ENCODE measurements at places on chromosomes 11 and 22.

GRCh38 chr11:9568854-9569587 lies 4.4 kb upstream of the WEE1 start:
- no peak for DNase-seq

GRCh38 chr11:83852775-83853442 lies 566.7 kb upstream of the CCDC90B start:
- DNase-seq: no peak

DNA sequence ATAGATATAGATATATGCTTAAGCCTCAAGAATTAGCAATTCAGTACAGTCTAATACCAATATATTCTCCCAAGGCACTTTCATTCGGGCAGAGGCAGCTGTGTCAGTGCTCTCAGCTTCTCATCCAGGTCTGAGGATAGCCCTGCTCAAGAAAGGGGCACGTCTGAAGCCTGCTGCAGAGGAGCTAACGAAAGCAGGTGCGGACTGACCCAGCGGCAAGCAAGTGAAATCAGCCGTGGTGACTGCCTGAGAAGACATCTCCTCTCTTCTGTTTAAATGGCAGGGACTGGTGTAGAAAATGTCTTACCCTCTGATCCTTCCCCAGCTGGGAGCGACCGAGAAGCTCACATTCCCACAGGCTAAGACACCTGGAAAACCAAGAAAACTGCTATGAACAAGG lies 468.6 kb downstream of the BRD1 start:
- DNase-seq: no peak

GRCh38 chr11:119623682-119624081 lies 105.3 kb downstream of the NECTIN1 start:
- DNase-seq: no peak

DNA sequence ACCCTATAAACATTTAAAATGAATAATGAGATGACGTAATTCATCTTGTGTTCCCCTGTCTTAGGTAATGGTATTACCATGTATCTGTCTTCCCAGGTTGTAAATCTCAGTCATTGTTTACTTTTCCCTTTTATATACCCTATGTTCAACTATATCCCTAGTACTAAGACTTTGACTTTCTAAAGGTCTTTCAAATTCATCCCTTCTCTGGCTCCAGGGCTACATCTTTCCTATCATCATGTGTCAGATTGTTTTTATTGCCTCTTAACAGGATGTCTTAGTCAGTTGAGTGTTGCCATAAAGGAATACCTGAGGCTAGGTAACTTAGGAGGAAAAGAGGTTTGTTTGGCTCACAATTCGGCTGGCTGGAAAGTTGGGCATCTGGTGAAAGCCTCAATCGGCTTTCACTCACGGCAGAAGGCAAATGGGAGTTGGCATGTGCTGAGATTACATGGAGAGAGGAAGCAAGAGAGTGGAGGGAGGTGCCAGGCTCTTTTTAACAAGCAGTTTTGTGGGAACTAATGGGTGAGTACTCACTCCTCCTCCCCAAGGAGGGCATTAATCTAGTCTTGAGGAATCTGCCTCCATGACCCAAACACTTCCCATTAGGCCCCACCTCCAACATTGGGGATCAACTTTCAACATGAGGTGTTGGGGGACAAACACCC lies 11.6 kb upstream of the DLAT start:
- no peak for DNase-seq

DNA sequence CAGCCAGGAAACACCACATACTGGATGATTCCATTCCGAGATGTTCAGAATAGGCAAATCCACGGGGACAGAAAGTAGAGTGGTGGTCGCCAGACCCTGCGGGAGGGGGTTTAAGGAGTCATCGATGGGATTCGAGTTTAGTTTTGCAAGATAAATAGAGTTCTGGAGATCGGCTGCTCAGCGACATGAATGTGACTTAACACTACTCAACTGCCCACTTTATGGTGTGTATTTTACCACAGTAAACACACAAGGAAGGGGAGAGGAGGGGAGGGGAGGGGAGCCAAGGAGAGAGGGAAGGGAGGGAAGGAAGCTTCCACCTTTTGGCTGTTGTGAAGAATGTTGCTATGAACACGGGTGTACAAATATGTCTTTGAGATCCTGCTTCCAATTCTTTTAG lies 10.4 kb upstream of the ARHGAP8 start:
- DNase-seq: no peak

DNA sequence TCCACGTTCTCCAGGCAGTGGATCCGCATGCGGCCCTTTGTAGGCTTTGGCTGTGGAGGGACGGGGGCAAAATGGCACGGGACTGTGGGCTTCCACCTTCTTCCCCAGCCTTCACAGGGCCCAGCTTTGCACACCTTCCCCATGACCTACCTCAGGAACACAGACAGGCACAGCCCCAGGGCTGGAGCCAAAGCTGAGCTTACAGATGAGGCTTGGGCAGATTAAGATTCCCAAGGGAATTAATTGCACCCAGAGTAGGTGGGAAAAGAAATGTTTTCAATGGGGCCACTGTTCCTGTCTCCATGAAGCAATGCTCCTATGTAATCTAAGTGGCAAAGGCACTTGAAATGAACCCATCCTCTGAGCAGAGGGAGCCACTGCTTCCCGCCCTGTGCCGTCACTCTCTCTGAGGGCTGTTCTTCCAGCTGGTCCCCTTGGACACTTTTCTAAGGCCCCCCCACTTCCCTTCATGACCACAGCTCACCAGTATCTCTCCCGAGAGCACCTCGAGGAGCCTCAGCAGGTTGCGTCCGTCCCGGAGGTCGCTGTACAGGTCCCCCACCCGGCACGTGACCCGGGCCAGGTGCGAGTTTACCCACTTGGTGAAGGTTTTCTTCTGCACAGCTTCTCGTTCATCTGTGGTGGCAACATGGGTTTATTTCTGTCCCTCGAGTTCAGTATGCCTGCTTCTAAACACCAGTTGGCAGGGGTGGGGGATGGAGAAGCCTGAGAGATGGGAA lies 13.5 kb downstream of the SPTBN2 start:
- DNase-seq: no peak

DNA sequence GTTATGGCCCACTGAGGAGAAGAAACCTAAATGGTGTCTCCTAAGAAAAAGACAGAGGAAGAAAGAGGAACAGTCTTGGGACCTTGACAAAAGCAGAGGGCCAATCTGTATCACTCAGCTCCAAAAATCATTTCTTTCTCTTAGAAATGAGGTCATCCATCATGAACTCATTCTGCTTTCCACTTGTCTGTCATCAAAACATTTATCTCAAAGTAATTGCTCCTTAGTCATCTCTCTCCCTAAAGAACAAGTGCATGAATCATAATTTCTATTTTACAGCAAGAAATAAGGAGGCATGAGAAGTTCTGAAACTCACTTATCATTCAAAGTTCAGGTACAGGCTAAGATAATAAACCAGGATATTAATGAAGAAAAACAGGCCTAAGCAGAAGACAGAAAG lies 375.6 kb downstream of the KCNA4 start:
- DNase-seq: no peak

DNA sequence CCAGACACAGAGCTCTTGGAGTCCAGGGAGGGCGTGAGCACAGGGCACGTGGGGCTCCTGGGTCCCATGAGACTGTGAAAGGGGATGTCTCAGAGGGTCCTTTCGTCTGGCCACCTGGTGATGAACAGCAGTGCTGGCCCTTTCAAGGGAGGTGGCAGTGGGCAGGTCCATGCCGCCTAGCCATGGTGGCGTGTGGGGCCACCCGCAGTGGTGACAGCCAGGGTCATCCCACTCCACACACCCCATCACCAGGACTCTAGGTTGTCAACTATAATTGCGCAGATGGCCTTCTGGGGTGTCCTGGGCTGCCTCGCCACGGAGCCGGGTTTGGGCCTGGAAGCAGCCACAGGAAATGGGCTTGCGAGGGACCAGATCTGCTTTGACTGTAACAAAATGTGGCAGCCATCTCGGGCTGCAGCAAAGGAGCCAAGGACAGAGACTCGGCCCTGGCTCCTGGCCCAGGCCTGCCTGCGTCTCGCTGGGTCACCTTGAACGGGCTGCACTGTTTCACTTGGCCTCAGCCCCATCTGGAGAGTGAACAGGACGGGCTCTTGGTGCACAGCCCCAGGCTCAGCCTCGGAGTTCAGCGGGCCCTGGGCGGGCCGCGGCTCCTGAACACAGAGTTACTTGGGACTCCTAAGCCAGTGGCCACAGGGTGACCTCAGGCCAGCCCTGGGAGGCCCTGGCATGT lies 1350.5 kb downstream of the BRD1 start:
- DNase-seq: no peak

DNA sequence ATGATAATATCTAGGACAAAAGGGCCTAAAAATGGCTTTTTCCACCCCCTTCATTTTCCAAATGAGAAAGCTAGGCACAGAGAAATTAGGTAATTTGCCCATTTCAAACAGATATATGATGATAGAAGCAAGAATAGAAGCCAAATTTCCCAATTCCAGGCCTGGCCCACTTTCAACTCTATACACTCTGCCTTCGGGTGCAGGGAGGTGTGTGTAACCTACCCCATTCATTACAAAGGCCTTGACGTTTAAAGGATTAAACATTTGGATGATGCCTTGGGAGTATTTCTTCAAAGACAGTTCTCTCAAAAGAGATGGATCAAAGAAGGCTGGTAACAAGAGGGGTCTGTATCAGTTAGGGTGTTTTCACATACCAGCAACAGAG lies 134.1 kb downstream of the CCDC34 start:
- no peak for DNase-seq

GRCh38 chr11:57402188-57403002 lies 11.9 kb upstream of the PRG2 start:
- no peak for DNase-seq

- no peak for DNase-seq
Observed at GRCh38 chr22:22452211-22452610, 56.3 kb downstream of the ZNF280B start.

DNA sequence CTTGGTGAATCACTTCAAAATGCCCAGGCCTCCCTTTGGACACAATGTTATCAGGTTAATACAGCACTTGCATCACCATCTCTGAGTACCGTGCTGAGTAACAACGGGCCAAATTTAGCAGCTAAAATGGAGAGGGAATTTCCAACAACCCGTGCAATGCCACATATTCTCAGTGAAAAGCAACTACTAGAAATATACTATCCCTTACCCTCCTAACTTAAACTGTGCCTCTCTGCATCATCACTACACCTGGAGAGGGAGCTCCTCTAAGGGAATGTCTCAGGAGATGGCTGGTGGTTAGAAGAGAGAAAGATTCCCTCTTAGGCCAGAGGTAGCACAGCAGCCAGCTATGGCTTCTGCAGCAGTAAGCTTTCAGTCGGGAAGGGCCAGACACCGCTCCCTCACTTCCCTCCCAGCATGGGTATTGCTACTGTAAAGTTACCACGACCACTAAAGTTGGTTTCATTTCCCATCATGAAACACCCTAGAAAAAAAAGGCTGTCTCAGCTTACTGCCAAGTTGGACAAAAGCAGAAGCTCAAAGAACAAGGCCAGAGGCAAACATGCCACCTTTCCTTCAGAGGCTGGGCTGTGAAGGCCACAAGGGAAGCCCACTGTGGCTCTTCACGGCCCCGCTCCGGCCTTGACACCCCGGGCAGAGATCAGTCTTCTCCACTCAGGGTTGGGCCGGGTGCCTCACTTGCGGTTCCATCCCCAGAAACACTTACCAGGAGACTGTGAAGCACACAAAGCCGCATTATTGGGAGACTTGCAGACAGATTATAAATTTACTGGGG lies 3.9 kb downstream of the MAML2 start:
- no peak for DNase-seq
